ENCODE measurements at places on chromosomes 3 and 15.

DNA sequence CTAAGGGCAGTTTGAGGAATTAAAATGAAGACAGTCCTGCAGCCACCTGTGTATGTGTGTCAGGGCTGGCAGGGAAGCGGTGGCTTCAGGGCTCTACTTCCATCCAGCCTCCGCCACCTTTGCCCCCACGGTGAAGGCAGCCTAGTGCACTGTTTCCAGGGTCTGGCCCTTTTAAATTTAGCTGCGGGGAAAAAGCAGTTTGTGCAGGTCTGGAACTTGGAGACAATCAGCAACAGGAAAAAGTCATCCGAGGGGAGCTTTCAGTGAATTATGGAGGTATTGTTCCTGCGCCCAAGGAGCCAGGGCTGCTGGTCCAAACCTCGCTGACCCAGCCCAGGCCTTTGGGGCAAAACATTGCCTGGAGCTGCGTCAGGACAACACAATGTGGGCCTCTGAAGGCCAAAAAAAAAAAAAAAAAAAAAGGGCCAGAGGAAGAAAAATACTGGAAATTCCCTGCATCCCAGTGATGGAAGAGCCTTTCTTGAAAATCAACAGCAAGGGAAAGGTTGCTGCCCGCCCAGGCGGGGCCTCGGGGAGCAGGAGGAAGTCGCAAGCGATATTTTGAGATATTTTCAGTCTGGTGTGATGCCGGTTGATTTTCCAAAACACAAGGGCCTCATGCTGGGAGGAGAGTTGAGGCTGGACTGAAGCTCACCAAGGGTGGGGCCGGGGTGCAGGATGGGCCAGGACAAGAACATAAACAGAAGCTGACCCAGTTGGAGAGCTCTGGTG, 25.5 kb upstream of the FGD5 start:
- DNase-seq, result no peak

- DNase-seq, result no peak
Measured at GRCh38 chr3:101913168-101913567, 63.9 kb downstream of the NFKBIZ start.

GRCh38 chr3:71702131-71703024, 22.8 kb downstream of the EIF4E3 start:
- no peak for DNase-seq

DNA sequence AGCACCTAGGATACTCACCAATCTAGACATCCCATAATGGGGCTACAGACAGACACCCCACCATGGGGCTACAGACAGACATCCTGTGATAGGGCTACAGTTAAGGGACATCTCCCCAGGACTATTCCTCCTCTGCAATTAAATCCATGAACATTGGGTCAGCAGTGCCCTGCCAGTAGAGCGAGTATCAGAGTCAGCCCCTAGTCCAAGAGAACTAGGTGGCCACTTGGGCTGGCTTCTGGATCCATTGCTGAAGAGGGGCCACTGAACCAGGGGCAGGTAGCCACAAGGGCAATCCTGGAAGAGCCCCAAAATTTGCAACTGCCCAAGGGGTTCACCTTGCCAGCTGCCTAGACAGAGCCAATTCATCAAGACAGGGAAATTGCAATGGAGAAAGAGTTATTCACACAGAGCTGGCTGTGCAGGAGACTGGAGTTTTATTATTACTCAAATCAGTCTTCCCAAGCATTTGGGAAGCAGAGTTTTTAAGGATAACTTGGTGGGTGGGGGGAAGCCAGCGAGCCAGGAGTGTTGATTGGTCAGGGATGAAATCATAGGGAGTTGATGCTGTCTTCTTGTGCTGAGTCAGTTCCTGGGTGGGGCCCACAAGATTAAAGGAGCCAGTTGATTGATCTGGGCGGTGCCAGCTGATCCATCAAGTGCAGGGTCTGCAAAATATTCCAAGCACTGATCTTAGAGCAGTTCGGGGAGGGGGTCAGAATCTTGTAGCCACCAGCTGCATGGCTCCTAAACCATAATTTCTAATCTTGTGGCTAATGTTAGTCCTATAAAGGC, 170.2 kb upstream of the SMAD3 start:
- no peak for DNase-seq

GRCh38 chr15:68707386-68707785, 113.3 kb downstream of the ANP32A start:
- DNase-seq, result no peak

GRCh38 chr3:75048650-75049049, 434.2 kb upstream of the CNTN3 start:
- DNase-seq, result no peak

GRCh38 chr3:66554178-66554577, 53.4 kb upstream of the LRIG1 start:
- DNase-seq, result no peak

GRCh38 chr3:40302784-40303183, 6.7 kb upstream of the EIF1B start:
- no peak for DNase-seq

- DNase-seq, result no peak
Measured at GRCh38 chr3:60810881-60811280, 440.4 kb downstream of the FHIT start.

DNA sequence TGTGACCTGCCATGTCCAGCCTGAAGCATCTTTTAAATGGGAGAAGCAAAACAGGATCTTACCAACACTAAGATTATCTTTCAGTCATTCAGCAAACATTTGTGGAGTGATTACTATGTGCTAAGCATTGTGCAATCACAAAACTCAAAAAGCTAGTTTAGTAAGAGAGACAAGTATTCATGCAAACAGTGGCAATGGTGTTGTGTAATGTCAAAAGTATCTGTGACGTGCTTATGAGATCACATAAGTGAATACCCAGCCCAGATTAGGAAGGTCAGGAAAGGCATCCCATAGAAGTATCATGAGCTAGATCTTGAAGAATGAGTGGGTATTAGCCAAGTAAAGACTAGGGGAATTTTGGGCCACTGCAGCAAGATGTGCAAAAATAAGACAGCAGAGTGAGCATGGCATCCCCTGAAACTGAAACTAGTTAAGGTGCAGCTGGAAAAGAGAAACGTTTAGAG, 32.1 kb downstream of the SEC62 start:
- no peak for DNase-seq

DNA sequence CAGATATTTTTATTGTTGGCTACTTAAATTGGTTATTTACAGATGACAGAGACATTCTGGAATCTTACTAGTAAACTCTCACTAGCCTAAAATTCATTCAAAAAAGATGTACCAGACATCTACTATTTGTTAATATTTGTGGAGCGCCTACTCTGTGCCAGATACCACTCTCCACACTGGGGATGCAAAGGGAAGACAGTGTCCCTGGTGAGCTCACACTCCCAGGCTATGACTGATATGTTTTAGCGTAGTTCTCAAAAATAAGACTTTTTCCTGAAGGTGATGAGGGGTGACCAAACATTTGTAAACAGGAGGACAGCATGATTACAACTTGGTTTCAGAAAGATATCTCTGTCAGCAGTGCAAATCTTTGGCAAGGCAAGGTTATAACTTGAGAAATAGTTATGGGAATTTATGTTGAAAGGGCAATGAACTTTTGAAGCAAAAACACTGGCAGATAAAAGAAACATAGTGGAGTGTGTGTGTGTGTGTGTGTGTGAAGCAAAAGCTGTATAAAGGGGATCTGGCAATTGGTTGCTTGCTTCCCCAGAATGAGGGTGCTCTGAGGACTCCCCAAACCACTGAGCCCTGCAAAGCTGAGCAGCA, 51.2 kb downstream of the HACD2 start:
- DNase-seq, result no peak

DNA sequence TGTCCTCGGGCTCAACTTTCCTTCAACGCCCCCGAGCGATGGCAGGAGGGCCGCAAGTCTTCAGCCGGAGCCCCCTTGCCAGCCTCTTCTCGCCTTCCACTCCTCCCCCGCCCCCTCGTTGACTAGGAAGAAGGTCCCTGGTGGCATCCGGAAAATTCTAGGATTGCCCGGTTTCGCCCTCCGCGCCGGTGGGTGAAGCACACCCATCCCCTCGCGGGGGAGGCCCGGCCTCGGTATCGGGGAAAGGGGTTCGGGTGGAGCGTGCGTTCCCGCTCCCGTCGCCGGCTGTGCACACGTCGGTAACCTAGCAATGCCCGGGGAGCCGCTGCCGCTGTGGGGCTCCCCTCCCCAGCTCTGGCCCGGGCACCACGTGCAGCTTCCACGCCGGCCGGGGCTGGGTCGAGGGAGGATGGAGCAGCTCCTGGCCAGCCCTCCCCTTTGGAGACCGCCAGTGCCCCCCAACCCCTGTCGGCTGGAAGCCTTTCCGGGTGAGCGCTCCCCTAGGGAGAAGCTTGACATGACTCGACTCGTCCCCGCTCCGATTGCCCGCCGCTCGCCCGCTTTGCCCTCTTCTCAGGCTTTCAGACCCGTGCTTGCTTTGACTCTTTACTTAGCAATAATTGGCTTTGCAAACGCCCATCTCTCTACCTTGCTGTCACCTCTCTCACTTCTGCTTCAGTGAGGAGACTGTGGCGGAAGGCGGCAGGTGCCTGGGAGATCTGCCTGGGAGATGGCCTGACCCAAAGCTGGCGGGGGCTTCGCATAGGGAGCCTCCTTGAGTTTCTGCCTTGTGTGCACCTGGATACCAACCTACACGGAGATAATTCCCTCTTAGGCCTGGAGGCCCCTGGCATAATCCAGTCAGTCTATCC, 1.3 kb downstream of the CACNA1D start:
- peak; percentile 69 for DNase-seq

DNA sequence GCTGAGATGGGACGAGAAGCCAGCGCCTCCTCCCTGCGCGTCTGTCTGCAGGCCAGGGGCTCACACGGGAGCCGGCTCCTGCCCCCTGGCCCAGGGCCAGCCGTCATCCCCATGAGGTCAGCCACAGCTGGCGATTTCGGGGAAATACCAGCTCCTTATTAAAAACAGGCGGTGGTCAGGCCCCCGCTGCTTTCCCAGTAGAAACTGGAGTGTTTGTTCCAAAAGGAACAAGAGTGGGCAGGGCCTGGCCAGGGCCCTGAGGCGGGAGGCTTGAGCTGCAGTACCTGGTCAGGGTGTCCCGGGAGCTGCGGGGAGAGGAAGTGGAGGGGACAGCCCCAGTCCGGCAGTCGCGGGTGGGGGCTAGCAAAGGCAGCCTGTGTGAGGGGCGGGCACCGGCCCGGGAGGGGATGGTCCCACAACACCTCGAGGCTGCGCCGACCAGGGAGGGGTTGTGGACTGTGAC, 17.8 kb downstream of the MYL3 start:
- peak; percentile 92 for DNase-seq

GRCh38 chr15:57947781-57948180, 117.7 kb downstream of the ALDH1A2 start:
- DNase-seq, result no peak

DNA sequence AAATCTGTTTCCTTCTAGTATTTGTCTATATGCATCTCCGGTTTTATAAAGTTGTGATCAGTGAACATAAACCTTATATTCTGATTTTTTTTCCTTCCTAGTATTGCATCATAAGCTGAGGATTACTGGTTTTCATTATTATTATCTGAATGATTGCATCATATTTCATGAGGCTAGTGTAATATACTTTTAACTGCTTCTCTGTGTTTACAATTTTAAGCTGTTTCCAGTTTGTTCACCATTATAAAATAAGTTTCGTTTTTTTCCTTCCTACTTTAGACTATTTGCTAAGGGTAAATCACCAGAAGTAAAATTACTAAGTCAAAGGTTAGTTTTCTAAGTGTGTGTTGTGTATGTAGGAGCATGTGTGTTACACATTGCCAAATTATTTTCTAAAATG, 20.2 kb downstream of the SEMA6D start:
- no peak for DNase-seq

GRCh38 chr3:138370321-138370720, 21.9 kb downstream of the MRAS start:
- no peak for DNase-seq

- DNase-seq, result peak; percentile 50
Measured at GRCh38 chr3:58588030-58588614, 10.9 kb upstream of the FAM107A start.

DNA sequence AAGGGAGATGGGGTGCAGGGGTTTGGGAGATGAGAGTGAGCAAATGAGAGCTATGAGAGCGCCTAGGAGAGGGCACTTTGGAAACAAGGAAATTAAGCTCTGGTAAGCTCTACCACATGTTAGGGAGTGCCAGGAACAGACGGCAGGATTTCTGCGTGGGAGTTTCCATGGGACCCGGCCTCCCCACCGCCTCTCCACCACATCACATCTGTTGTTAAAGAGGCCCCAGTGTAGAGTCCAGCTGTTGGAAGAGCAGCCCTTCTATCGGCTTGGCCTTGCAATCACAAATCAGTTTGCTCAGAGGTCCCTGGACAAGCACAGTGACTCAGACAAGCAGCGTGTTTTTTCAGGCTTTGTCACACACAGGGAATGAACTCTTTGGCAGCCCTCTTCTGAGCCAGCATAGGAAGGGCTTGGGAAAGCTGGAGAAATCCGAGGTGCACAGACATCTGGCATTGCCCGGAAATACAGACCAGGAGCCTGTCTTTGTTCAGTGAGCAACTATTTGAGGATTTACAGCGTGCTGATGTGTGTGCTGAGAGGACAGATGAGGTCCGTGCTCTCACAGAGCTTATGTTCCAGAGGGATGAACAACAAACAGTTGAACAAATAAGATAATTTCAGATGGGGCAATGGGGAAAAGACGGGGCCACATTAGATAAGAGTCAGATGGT, 370.6 kb upstream of the PROK2 start:
- DNase-seq, result peak; percentile 61

GRCh38 chr3:118987477-118987876, 47.2 kb downstream of the IGSF11 start:
- no peak for DNase-seq

- DNase-seq, result peak; percentile 67
Measured at GRCh38 chr15:96333131-96334016, 2.9 kb downstream of the NR2F2 start.

- DNase-seq, result no peak
Measured at GRCh38 chr15:101554115-101554915, 64.8 kb upstream of the PCSK6 start.

- DNase-seq, result no peak
Measured at GRCh38 chr3:53592862-53593261, 98.5 kb downstream of the CACNA1D start.

DNA sequence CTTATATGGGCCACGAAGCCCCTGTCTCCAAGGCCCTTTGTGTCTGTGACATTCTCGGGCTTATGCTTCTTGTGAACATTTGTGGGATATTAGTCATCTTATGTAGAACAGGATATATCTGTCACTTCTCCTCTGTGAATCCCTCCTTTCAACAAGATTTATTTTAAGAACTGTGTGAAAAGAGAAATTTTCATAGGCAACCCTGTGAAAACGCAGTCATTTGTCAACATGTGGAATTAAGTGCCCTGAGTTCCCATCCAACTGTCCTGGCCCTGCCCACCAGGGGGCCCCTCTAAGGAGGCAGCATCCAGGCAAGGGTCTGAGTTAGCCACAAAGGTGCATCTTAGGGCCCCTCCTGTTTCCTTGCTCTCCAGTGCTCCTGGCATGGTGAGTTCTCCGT, 76.8 kb upstream of the CHRNA7 start:
- no peak for DNase-seq

DNA sequence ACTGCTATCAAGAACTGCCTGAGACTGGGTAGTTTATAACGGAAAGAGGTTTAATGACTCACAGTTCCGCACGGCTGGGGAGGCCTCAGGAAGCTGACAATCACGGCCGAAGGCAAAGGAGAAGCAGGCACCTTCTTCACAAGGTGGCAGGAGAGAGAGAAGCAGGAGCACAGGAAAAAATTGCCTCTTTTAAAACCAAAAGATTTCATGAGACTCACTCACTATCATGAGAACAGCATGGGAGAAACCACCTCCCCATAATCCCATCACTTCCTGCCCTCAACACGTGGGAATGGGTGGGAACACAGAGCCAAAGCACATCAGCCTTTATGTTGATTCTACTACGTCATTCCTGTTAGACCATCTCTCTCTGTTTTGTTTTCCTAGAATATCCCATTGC, 650.9 kb upstream of the SEMA6D start:
- no peak for DNase-seq

Measured in right kidney (tissue), 9 donors.